ENCODE measurements at places on chromosomes 3 and 15.

DNA sequence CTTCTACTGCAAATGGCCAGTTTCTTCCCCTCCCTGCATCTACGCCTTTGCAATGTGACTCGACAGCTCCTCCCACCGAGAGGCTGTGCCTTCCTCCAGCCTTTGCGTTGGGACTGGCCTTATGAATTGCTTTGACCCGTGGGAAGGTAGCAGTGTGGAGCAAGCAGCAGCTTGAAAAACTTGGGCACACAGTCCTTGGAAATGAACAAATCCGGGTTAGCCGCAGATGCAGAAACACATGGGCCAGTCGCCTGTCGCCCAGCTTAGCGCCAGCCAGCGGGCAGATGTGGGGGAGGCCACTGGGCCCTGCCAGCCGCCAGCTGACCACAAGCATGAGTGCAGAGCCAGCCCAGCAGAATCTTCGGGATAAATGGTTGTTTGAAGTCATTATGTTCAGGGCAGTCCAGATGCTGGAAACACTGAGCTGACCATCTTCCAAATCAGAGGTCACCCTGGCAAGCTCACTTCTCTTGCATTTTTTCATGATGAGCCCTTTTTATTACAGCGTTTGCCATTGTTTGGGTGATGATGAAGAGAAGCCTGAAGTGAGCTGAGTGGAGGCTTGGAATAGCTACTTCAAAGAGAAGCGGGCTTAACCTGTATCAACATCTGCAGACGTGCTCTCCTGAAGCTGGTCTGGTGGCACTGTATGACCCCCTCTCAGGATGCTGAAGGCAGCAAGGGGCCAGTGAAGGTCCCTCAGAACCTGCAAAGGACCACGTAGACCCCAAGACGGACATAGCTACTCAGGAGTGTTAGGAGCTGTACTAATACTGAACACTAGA is 9.8 kb downstream of the SELENOS start:
- DNase-seq: no peak

DNA sequence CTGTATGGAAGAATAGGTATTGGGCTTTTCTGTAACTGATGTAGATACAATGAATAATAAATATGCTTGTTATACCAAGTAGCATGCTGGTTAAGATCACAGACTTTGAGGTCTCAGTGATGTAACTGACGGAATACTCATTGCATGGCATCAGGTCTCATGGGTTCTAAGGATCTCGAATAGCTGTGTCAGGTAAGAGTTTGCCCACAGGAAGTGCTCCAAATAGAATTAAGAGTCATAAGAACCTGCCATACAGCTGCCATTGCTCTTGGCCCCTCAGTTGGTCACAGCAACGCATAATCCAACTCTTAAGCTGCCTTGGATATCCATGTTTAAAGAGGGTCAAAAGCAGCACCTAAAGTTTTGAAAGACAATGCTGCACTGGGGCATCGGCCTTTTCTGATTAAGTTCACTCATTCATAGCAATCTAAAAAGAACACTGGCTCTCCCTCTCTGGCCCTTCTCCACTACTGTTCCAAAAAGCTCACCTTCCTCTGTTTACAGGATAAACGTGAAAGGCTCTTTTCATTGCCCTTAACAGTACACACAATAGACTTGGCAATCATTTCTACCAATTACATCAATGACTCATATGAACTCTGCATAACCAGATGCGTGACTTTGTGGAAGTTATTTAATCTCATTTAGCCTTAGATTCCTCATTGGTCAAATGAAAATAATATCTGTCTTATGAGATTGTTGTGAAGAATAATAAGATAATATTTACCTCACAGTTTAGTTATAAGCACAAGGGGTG is 74.6 kb downstream of the ZBTB20 start:
- DNase-seq: no peak

- DNase-seq: no peak
Observed at GRCh38 chr3:23600167-23600871, 205.4 kb upstream of the UBE2E1 start.

DNA sequence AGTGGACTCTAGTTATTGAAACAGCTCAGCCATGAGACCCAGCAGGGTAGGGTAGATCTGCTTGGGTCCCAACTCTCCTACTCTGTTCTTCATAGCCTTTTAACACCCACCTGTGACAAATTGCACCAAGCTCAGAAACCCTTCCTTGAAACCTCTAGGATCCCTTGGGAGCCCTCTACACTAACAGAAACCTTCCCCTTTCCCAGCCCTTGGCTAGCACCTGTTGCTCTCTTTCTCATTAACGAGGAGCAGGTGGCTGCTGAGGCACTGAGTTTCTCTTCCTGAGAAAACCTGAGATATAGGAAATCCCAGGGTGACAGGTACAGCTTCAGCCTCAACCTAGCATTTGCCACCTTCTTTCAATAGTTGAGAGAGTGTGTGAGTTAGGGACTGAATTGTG is 88.3 kb upstream of the CLSTN2 start:
- DNase-seq: no peak

DNA sequence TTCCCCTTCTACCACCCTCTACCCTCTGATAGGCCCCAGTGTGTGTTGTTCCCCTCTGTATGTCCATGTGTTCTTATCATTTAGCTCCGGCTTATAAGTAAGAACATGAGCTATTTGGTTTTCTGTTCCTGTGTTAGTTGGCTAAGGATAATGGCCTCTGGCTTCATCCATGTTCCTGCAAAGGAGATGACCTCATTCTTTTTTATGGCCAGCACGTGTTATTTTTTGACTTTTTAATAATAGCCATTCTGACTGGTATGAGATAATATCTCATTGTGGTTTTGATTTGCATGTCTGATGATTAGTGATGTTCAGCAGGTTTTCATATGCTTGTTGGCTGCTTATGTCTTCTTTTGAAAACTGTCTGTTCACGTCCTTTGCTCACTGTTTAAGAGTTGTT is 63.1 kb upstream of the NPHP3 start:
- no peak for DNase-seq

GRCh38 chr3:141335531-141336061 is 32.7 kb upstream of the ZBTB38 start:
- DNase-seq: no peak

DNA sequence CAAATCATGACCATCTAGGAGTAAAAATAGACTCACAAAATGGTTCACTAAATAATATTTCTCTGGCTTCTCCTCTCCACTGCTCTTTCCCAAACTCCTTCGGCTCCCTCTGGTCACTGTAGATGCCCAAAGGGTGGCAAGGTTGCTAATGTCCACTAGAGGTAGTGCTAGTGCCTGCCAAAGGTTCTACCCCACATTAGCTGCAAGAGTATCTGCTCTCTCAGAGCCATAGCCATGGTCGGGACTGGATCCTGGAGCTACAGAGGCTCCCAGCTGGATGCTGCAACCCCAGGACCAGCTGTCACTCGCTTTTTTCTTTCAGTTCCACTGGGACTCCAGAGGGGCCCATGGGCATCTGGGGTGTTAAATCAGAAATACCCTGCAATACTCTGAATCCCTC is 8.5 kb downstream of the HTR3D start:
- no peak for DNase-seq

- DNase-seq: no peak
Observed at GRCh38 chr3:16928386-16929132, 43.8 kb downstream of the PLCL2 start.

DNA sequence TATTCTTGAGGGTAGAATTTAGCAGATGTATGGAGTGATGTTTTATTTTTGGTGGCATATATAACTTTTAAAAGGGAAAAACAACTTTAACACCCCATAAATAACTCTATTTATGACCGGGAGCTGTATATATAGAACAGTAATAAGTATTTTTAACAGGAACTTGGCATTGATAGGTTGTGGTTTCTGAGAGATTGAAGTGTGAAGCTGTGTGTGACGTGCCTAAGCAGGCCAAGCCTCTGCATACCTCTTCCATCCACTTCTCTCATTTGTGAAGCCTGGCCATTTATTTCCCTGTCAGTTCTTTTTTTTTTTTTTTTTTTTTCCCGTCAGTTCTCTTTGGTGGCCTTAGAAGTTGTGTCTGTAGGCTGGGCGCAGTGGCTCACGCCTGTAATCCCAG is 23.0 kb downstream of the RBM5 start:
- DNase-seq: no peak

DNA sequence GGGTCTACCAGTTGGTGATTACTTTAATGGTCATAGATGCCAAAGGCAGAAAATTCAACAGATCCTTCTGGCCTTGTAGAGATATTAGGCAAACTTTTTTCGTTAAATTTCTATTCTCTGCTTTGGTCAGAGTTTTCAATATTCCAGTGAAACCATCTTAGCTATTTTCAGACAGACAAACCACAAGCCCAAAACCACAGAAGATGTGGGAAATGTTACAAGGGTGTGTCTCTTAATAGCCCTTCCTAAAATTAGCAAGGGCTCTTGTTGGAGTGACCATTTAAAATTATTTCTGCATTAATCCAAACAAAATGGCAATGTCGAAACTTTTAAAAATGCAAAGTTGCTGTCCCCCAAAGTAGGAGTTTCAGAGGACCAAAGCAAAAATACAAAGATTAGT is 102.8 kb downstream of the ARRDC4 start:
- DNase-seq: no peak

DNA sequence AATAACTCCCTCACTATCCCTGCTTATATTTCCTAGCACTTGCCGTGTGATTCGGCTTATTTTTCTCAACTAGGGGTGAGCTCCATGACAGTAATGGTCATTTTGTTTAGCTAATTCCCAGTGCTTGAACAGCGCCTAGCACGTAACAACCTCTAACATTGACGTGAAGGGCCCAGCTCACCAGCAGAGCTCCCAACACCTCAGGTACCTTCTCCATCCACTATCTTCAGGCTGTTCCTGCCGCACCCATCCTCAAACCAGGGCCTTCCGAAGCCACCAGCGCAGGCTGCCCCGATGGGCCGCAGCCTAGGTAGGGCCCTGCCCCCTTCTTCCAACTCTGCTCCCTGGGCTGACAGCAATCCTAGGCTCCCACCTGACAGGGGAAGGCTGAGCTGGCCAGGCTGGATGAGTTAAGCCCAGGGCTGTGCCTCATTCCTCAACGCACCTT is 751 bp upstream of the RPS17 start:
- no peak for DNase-seq

GRCh38 chr3:27326629-27327545 is 42.3 kb downstream of the NEK10 start:
- no peak for DNase-seq

- DNase-seq: no peak
Observed at GRCh38 chr3:85476891-85477495, 518.2 kb downstream of the CADM2 start.
